ENCODE measurements at places on chromosomes 2 and 18. TPM values are rescaled to one million over a fixed set of nuclear protein-coding genes. Genes with fewer than 3 reads are reported as not detected.

DNA sequence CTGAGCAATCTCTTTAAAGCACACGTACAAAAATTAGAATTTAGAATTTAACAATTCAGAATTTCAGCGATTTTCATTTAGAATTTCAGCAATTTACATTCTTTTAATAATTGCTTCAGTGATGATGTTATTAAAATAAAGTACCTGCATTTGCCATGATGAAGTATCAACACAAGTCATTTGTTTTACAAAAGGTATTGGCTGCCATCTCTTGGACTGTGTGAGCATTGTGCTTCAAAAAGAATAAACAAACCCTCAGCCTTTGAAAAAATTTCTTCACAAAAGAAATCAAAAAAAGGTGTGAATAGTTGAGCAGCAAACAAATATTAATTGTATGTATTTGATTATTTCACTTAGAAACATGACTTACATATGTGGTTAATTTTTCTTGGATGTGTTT, 27.1 kb upstream of the ZC3H15 start:
- H3K4me1 ChIP-seq, result no peaks in the 10 kb centered on the region
- H3K4me3 ChIP-seq, result no peak overlapping the region
- no peaks in the 10 kb centered on the region for H3K27me3 ChIP-seq
- H3K27ac ChIP-seq, result no peak overlapping the region

- H3K4me3 ChIP-seq, result no peak overlapping the region
- DNase-seq, result no peak
- H3K36me3 ChIP-seq, result peaks cover 3% of the 10 kb centered on the region
- no peak overlapping the region for H3K27ac ChIP-seq
- peaks cover 6% of the 10 kb centered on the region for H3K27me3 ChIP-seq
These were observed 140.8 kb downstream of the PIK3C3 start for GRCh38 chr18:42095732-42096377.

The PAX8 gene
- 1.7 TPM for total RNA-seq

The VSNL1 gene
- total RNA-seq, result not detected

Data from activated CD4-positive, alpha-beta memory T cell treated with anti-CD3 and anti-CD28 coated beads, Interleukin-2, amount 10 ng/mL, durations not matched to agents 7 days and 5 days (primary cell).